ENCODE measurements at places on chromosomes 6 and 20.

DNA sequence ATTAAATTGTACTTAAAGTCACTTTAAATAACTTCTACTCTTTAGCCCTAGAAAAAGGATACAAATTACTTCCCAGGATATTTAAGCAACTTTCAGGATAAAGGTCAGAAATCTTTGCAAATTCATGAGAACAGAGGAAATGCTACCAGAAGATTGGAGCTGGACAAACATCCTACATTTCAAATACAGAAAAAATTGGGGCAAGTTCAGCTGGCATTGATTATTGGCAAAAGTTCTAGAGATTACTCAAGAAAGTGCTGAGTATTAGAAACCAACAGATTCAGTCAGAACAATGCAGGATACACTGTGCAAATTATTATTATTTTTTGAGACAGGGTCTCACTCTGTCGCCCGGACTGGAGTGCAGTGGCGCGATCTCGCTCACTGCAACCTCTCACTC, 6.0 kb downstream of the SLC22A23 start:
- no peak for DNase-seq

GRCh38 chr6:156634951-156635371, 142.2 kb upstream of the ARID1B start:
- DNase-seq: no peak

DNA sequence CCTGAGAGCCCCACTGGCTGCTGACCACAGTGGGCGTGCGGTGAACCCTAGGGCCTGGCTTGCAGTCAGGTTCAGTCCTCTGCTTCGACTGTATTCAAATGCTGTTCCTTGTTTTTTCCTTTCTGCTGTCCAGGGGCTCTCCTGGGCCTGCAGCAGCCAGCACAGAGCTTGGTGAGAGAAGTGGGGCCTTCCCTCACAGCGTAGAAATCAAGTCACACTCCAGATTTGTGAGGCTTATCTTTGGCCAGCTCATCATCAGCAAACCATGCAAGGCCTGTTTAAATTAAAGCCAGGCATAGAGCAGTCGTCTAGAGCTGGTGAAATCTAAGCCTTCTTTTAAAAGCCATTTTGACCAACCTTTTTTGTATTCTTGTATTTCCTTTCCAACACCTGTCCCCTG, 8.4 kb downstream of the FAM120B start:
- DNase-seq: no peak

GRCh38 chr6:133820208-133820607, 68.7 kb upstream of the TCF21 start:
- DNase-seq: no peak

GRCh38 chr6:27078734-27079357, 168.7 kb upstream of the PRSS16 start:
- DNase-seq: no peak

DNA sequence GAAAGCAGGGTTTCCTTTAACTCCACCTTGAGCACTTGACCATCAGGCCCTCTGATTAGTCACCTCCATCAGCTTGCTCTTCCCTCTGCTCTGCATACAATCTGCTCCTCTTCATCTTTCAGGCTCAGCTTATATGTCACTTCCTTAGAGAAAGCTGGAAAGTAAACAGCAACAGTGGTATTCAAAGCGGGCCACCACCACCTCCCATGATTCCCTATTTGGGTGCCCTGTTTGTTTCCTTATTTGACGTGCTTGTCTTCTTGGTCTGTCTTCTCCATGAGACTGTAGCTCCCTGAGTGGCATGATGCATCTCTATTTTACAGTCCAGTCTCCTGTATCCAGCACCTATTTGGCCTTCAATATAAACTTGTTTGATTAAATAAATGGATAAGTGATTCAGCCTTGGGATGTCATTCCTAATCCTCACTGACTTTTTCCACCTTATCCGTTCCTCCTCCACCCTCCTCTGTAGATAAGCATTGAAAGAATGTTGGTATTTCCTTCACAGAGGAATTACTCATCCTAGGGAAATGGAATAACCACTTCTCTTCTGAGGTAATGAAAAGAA, 102.8 kb upstream of the SGK1 start:
- DNase-seq: no peak

DNA sequence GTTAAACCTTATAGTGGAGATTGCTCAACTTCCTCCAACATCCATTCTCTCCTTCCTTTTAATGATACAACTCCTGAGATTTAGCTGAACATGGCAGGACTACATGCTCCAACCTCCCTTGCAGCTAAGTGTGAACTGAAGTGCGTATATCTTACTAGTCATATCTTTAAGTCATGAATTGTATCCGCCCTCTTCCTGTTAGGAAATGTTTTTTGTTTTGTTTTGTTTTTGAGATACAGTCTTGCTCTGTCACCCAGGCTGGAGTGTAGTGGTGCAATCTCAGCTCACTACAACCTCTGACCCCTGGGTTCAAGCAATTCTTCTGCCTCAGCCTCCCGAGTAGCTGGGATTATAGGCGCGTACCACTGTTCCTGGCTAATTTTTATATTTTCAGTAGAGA, 8.8 kb upstream of the OSTM1 start:
- no peak for DNase-seq

DNA sequence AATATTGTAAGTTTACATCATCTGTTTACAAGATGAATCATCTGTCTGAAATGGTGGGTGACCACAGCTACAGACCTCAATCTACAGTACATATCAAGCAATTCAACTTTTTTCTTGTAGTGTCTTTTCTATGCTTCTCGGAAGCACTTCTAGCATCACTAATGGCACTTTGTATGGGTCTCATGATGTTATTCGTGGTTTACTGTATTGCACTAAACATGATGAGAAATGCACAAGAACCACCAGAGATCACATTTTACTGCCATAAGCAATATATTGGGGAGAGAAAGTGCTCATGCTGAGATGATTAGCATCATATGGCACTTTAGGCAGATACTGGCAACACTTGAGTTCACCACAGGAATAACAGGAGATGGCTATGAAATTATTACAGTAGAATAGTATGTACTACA, 15.4 kb upstream of the BTBD3 start:
- DNase-seq: no peak

DNA sequence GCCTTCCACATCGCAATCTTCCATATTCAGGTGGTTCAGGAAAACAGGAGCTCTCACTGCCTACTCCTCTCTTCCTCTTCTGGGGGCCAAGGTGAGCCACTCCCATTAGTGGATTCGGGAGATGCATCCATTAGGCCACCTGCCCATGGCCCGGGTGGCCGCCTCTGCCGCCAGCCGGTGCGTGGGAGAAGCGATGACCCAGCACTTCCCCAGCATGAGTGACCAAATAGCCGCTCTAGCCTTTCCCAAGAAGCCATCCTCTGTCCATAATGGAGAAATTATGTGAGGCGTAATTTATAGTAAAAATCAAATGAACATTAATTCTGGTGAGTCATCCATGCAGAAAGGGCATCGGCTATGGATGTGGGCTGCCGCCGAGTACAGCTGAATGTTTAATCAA, 39.4 kb downstream of the GNAS-AS1 start:
- DNase-seq: no peak

GRCh38 chr6:91708534-91708933, 1121.7 kb upstream of the MAP3K7 start:
- DNase-seq: no peak

GRCh38 chr20:14644306-14645097, 307.1 kb upstream of the FLRT3 start:
- DNase-seq: no peak

DNA sequence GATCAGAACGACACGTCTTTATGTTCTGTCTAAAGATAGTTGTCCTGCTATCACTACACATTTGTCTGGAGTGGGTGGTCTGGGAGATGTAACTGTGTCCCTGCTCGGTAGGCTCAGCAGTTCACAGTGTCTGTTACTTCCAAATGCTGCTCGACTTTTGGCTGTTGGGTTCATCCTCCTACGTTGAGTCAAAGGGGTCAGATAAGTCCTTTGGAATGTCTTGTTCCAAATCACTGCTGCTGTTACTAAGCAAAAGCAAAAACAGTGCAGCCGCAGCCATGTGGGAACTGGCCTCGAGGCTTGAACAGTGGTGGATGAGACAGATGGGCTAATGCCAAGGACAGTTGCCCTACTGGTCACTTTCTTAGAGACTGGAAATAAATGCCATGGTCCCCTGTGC, 272.2 kb upstream of the MAP3K7 start:
- no peak for DNase-seq

DNA sequence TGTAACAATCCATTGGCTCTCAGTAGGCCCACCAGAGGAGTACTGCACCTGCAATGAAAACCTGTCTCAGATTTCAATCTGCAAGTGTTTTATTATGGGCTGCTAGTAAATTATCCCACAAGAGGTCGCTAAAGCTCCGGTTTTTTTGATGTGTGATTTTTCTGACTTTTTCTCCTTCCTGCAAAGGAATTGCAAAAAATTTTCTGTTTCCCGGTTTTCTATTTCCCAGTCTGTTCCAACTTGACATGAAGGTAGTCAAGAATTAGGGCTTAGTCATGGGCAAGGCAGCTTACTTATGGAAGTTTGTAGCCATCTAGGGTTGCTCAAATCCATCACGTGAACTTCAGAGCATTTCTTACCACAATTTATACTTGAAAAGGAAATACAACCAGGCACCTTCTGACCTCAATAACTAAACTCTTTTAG, 38.5 kb upstream of the AHI1 start:
- DNase-seq: no peak

- DNase-seq: no peak
Observed at GRCh38 chr6:116456927-116457326, 4.2 kb upstream of the CALHM6 start.

GRCh38 chr6:27518881-27519795, 46.2 kb upstream of the ZNF184 start:
- no peak for DNase-seq

DNA sequence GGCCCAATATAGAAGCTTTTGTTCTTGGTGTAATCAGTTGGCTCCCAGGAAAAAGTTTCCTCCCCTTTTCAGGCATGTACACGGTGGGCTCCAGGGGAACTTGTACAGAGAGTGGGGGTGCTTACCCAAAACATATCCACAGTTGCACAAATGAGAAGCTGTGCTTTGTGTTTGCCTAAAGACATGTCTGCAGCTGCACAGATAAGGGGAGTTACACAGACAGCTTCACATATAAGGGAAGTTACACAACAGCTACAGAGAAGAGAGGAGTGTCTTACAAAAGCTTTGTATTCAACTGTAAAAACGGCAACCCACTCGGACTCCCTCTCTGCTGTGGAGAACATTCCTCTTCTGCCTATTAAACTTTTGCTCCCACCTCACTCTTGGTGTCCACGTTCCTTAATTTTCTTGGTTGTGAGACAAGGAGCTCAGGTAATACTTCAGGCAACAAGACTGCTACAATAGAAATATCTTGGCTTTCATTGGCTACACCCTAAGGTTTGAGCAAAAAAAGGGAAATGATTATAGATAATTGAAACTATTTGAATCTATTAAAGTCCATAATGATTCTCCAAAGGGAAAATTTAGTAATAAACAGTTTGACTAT, 7.4 kb upstream of the PNRC1 start:
- no peak for DNase-seq

GRCh38 chr20:1939270-1939595, 44.0 kb downstream of the SIRPA start:
- no peak for DNase-seq

All from stimulated activated CD8-positive, alpha-beta memory T cell treated with anti-CD3 and anti-CD28 coated beads, Interleukin-7, amount 100 ng/mL, for 24 hours (primary cell).